Activated CD8-positive, alpha-beta memory T cell treated with anti-CD3 and anti-CD28 coated beads for 4 hours (primary cell): ENCODE measurements at places on chromosomes 7 and 10.

DNA sequence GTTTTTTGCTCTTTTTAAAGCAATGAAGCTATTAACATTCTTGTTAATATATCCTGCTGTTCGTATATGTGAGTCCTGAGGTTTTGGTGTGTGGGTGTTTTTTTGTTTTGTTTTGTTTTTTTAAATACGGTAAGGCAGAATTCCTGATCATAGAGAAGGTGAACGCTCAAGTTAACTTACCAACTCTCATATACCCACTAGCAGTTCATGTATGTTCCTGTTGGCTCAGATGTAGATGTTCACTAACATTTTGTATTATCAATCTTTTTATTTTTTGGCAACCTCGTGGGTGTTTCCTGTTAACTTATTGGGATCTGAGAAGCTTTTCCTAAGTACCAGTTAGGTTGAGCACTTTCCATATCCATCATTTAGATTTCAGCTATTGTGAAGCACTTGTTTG lies 20.5 kb downstream of the TRIM24 start:
- no peak for DNase-seq

- no peak for DNase-seq
Observed at GRCh38 chr10:13827076-13827797, 240.5 kb downstream of the PRPF18 start.

DNA sequence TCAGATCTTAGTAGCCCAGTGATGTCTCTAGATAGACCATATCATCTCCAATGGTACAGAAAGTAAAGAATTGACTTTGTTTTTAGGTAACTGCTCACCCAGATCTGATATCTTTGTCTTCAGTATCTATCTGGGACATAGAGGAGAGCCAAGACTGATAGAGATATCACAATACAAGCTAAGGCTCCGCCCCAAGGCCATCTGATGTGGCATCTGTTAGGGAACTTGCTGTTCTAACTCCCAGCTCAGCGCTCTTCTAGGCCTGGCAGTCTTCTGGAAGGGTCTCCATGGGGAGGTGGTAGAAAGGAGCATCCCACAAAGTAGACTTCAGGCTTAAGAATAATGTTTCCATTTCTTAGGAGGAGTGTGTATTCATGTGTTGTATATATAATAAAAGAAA lies 88.4 kb upstream of the SAMD8 start:
- no peak for DNase-seq

- DNase-seq: no peak
Observed at GRCh38 chr7:27202018-27202861, 2.3 kb upstream of the HOXA13 start.

- no peak for DNase-seq
Observed at GRCh38 chr10:363152-363551, 227.9 kb downstream of the ZMYND11 start.

DNA sequence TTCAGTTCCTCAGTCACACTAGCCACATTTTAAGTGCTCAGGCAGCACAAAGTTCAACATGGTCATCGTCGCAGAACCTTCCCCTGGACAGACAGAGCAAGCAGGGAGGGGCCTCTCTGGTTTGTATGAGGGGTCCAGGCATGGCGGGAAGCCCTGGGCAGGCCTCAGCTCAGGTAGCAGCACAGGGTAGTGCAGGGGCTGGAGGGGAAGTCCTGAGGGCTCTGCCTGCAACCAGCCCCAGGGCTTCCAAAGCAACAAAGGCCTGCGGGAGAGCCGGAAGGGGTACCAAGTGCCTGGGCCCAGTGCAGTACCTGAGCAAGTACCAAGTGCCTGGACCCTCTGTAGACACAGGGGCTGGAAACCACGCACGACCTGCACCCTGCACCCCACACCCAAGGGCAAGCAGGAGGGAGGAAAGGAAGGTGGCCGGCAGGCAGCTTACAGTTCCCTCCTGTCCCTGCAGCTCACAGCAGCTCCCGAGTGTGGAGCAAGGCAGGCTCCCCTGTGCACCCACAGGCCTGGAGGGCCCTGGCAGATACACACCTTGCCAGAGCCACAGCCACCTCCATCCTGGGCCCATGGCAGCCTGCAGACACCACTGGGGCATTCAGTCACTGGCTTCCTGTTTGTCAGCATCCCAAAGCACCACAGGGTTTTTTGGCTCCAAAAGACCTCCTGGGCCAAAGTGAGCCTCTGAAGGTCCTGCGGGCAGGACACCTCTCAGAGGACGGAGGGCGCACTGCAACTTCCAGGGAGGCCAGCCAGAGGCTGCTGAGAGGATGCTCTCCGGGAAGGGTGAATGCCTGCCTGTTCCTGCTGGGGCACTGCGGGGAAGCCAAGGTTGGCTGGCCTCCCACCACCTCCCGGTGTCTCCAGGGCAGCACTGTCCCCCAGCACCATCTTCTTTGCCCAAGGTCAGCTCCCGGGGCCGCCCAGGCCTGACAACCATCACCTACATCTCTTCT lies 6.5 kb upstream of the RET start:
- no peak for DNase-seq

DNA sequence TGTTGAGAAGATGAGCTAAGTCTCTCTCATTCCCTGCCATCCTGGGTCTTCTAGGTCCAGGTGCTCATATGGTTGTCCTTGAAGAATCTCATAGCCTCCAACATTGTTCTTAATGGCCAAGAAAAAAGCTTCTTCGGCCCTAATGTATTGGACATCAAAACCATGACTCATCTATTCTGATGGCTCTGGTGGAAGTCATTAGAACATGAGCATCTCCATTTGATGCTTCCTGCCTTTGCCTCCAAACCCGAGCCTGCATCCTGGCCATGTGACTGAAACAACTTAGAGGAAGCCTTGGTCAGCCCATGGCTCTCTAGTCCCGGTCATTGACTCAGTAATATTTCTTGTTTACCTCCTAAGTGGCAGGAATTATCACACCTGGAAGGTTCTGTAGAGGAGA lies 264.1 kb upstream of the FZD8 start:
- no peak for DNase-seq

GRCh38 chr10:29151005-29151404 lies 137.9 kb upstream of the LYZL1 start:
- DNase-seq: no peak
